H54 (cell line): ENCODE measurements at places on chromosomes 2 and 18.

DNA sequence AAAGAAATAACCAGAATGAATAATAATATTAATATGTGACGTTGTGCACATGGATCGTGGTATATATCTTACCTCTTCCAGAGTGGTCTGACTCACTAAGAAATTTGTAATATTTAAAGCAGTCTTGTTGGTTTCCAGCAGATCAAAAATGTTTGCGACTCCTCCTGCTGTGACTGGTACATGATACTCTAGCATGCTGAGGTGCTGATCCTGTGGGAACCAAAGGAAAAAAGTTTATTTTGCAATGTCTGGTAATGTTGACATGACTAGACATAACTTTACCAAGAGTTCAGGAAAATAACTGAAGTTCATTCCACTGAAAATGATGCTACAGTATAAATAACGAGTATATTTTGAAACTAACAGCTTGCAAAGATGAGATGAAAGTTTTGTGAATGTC lies 124.5 kb upstream of the BARD1 start:
- DNase-seq, result no peak

DNA sequence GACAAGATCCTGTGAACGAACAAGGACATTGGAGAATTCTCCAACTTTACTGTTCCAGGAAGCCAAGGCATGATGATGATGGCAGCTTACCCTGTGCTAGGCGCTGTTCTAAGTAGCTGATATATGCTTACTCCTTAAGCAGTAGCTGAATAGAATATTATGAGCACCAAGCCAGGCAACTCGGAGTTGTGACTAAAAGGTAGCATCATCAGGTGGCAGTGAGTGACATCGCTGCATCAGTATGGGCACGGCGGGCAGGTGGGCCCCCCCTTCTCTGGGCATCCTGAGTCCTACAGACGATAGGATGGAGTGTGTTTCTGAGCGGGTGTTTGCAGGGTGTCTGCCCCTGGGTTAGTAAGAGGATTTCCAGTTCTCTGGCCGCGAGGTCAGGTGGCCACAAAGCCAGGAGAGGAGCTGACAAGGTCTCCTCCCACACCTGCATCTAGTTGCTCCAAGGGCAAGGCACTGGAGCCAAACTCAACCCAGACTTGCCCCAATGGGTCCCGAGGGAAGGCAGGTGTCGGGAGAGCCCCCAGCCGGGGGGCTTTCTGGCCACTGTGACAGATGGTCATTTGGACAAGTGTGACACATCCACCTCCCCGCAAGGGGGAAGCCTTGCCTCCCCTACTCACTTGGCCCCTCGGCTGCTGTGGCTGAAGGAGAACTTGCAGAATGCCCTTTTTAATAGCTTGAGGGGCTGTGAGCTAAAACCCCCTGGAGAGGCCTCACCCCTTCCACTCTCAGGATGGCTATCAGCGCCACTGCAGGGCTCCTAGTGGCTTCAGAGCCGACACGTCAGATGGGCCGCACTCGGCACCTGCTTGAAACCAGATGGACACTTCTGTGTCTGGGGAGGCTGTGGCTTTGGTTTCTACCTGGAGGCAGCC lies 55.5 kb downstream of the CRACDL start:
- no peak for DNase-seq

DNA sequence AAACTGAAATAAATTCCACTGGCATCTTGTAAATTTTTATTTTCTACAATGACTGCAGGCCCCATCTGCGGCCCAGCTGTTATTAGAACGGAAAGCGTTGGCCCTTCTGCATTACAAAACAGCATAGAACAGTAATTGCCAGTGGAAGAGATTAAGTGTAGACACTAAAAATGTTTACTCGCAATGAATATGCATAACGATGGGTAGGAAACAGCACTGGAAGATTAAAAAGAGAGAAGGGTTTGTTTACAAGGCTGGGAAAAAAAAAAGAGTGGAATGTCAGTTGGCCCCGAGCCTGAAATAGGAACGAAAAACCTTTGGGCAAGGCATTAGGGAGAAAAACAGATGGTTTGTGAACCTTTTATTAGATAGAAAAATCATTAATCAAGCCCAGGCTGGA lies 275.9 kb upstream of the TCF4 start:
- no peak for DNase-seq

DNA sequence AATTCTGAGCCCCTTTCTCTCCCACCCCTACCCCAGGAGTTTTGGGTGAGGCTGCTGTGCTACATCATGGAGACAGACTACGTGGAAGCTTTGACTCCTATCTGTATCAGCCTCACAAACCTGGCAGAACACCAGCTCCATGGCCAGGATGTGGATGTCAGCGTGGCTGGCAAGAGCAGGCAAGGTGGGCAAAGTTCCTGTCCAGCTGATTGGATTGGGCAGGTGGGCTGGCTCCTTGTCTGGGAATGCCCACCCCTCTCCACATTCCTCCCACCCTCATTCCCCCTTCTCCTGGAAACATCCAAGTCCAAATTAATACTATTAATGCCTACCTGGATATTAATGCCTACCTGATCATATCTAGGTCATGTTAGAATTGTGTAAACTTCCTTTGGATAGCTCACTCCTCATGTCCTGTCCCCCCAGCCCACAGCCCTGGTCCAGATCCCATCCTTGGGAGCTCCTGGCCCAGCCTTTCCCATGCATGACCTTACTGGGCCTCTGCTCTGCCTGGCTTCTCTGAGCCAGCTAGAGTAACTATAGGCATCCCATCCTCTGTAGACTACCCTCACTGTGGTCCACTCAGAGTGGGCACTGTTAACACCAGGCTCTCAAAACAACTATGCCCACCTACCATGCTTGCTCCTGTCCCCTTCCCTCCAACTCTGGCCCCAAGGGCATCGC lies 24.1 kb downstream of the MROH2A start:
- no peak for DNase-seq

GRCh38 chr2:22673529-22673928 lies 711.5 kb upstream of the KLHL29 start:
- no peak for DNase-seq

DNA sequence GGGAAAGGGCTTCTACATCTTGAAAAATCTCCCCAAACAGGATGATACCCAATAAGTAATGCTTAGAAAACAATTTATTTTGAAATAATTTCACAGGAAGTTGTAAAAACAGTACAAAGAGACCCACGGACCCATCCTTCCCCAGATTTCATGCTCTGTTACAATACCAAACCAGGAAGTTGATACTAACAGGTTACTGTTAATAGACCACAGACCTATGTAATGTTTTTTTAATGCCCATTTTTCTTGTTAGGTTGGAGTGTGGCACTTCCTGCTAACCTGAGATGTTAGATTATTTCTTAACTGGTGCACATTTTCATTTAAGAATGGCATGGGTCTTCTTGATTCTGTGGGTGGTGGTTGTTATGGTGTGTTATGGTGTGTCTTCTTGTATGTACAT lies 21.4 kb upstream of the MGAT5 start:
- no peak for DNase-seq

GRCh38 chr2:240638512-240639160 lies 13.4 kb downstream of the GPR35 start:
- DNase-seq, result no peak

DNA sequence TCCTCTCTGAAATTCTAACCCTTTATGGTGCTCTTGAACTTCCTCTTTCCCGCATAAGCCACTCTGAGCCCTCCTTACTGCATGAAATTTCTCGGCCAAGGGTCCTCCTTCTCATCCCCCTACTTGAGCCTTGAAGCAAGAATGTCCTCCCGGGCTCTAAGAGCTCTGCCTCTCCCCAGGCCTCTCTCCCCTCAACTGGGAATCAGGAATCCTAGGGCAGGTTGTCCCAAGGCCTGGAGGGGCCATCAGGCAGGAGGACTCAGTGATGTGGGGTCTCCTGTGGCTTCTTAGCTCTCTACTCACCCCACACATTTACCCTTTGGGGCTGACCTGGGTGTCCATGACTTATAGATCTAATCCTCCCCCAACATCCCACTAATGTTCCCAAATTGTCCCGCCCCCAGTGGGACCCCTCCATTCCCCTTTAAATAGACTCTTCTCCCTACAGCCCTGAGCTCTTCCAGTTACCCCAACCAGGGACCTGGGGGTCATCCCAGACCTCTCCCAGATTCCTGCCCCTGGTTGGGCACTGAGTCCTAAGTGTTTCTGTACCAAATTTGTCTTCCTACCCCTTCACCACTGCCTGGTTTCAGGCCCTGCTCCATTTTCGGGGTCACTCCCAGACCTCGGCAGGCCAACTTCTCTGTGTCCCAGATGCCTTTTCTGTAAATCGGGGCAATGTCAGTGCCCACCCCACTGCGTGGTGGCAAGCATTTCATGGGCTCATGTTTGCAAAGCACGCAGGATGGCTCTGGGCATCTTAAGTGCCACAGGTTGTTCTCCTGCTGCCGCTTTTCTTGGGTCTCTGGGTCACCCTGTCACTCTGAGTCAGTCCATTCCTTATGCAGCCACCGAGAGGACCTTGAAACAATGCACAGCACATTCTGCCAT lies 171.2 kb downstream of the ASB1 start:
- DNase-seq, result no peak

DNA sequence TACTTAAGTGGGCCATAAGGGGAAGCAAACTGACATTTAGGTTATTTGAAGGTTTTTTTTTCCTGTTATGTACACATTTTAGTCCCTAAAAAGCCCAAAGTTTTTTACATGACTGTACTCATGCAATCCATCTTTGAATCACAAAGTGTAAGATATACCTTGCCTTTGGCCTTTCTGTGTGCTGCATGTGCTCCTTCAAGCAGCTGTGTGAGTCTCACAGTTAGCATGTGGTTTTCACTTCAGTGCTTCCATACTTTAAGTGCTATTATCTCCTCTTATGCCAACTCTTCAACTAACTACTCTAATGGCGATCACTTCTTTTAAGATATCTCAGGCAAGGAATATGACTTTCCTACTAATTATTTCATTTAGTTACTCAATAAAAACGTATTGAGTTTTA lies 597.1 kb upstream of the ACVR2A start:
- no peak for DNase-seq

DNA sequence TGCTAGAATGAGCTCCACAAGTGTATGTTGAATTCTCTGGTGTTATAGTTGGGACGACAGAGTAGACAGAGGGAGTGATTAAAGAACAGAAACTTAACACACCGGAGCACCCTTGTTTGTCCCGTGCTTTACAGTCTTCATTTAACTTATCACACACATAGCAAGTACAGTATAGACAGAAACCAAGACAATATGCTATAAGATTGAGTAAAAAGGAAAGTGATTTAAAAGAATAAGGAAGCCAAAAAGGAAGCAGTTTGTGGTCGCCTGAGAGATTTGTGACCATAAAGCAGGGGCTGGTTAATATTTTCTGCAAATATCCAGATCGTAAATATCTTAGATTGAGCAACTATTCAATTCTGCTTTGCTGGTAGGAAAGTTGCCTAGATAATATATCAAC lies 1128.4 kb downstream of the TSN start:
- no peak for DNase-seq

DNA sequence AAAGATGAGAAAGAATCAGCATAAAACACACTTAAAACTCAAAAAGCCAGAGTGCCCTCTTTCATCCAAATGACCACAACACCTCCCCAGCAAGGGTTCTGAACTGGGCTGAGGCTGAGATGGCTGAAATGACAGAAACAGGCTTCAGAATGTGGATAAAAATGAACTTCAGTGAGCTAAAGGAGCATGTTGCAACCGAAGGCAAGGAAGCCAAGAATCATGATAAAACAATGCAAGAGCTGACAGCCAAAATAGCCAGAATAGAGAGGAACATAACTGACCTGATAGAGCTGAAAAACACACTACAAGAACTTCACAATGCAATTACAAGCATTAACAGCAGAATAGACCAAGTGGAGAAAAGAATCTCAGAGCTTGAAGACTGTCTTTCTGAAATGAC lies 12.2 kb upstream of the PSMA8 start:
- DNase-seq, result no peak

- no peak for DNase-seq
These were observed 71.2 kb downstream of the SLC9A4 start for GRCh38 chr2:102544182-102544581.

DNA sequence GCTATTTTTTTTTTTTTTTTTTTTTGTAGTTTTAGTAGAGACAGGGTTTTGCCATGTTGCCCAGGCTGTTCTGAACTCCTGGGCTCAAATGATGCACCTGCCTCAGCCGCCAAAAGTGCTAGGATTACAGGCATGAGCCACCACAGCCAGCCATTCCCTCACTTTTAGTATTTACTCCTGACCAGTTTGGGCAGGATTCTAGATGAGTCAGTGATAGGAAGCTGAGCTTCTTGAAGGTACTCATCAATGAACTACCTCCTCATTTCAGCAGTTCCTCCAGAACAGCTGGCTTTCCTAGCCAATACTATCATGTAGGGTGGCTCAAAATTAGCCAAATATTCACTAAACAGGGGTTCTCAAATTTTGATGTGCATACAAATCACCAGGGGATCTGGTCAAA lies 57.2 kb downstream of the CYBRD1 start:
- DNase-seq, result peak; percentile 8

DNA sequence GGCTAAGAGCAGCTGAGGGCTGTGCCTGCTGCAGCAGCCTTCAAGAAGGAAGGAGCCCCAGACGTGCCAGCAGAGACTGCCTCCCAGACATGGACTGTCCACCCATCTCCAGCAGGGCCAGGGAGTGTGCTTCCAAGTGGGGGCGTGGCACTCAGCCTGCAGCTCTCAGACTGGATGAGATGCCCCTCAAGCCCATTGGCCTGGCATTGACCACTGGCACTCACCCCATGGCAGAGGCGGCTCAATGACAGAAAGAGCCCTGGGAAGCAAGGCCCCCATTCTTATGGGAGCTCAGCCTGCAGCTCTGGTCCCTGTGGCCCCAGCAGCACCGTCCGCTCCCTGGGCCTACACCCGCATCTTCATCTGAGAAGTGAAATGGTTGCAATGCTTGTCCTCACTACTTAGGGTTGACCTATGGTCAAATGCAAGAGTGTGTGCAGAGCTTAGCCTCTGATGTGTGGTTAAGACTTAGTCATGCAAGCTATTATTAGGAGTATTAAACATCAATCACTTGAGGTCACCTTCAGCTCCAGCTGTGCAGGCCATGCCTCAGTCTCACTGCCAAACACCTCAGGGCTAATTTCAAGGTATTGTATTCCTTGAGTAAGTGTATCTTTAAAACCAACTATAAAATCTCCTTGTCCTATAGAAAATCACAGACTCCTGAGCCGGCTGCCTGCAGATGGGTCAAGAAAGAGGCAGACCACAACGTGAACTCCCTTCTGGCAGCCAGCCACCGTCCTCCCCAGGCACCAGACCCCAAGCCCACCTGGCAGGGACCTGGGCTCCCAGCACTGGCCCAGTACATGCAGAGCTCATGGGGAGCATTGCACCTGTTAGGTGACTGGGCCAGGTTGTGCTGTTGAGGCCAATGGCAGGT lies 194.8 kb downstream of the NDUFA10 start:
- DNase-seq, result no peak

DNA sequence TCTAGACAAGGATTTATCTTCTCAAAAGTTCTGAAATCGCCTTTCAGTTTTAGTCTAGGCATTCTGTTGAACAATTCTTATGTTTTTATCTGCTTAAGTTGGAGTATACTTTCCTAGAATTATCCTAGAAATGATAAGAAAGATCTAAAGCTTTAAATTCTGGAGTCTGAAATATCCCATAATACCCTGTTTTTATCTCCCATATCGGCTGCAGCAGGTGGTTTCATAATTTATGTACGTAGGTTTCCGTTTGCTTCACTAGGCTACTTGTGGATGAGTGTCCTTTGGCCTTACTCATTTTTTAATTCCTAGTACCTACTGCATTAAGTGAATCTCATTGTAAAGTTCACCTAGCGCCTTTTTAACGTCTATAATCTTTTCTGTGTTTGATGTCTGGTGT lies 58.5 kb upstream of the MGAT5 start:
- no peak for DNase-seq
